ENCODE measurements at places on chromosomes 7 and 10.

GRCh38 chr7:102147008-102147407 lies 139.7 kb upstream of the SH2B2 start:
- no peak for DNase-seq

DNA sequence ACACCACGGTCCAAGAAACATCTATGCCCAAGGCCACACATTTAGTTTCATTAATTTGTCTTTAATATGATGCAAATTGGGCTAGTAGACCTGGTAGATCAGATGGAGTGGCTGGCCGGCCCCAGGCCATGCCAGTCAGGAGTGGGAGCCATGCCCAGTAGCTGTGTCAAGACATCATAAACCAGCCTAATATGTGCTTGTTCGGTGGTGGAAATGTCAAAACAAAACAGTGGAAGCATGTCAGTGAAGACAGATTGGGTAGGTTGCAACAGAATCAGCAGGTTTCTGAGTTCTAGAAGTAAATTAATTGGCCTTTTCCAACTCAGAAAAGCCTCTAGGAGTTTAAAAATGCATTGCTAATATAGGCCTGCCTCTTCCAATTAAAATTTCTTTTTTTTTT lies 124.7 kb downstream of the NRP1 start:
- no peak for DNase-seq

DNA sequence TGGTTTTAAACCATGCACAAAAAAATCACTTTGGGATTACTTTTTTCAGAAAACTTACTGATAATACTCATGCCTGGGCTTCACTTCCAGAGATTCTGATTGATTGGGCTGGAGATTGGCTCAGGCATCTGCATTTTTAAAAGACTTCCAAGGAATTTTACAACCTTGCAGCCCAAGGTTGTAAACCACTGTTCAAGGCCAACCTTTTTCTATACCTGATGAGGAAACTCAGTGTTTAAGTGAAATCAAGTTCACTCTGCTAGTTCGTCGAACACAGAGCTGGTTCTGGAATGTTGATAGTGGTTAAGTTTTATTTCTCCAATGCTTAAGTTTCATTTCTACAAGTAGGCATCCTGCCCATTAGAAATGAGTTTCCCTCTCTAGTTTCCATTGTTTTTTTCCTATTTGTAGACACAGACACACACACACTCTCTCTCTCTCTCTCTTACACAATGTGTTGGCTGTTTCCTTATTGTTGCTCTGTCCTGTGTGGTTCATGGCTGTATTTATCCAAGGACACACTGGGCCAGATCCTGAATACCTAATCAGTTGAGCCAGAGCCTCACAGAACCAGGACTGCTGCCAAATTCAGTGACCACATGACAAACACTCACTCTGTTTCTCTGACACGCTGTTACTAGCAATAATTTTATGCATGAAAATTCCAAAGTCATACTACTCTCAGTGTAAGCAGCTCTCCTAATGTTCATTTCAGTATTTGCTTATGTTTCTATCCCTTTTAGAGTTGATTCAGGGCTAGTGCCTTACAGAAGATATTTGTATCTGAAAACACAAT lies 3.7 kb upstream of the IFIT1B start:
- no peak for DNase-seq

DNA sequence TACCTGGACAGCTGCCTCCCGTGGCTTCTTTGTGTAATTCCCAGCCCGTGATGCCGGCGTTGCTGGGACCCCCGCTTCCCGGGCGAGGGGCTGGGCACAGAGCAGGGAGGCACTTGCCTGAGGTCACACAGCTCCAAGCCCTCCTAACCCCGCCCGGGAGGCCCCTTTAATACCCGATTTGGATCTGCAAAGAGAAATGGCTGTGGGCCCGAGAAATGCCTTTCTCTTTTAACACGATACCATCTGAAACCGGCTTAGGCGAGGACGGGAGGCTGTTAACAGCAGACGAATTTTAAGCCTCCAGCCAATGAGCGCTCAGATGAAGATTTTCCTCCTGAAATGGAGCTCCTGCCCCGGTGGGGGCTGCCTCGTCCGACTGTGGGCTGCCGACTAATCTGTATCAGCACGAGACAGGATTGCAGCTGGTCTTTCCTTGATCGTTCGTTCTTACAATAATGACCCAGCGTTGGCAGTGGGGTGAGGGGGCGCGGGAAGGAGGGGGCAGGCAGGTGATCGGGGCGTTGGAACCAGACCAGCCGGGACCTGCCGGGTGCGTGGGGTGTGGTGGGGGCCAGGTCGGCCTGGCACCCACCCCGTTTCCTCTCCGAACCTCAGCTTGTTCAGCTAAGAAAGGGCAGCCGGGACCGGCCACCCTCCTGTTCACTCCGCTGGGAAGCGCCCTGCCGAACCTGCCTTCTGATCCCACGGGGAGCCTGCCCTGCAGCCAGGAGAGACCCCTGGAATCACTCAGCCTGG lies 36.2 kb upstream of the FOXL3 start:
- DNase-seq: no peak

DNA sequence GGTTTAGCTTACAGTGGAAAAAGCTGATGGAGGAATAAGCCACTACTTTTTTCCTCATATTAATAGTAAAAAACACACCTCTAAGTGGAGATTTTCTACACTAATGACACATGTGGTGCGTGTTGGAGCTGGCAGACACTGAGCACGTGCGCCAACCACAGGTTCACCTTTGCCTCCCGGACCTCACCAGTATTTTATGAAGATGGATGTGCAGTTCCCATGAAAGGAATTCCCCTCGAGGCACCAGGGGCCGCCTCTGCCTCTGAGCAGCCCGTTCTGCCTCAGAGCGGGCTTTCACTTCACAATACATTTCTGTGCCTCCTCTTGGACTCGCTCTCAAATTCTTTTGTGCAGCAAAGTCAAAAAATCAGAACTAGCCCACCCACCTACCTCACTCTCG lies 477.5 kb upstream of the ADARB2 start:
- no peak for DNase-seq
